ENCODE measurements at places on chromosomes 2 and 18.

DNA sequence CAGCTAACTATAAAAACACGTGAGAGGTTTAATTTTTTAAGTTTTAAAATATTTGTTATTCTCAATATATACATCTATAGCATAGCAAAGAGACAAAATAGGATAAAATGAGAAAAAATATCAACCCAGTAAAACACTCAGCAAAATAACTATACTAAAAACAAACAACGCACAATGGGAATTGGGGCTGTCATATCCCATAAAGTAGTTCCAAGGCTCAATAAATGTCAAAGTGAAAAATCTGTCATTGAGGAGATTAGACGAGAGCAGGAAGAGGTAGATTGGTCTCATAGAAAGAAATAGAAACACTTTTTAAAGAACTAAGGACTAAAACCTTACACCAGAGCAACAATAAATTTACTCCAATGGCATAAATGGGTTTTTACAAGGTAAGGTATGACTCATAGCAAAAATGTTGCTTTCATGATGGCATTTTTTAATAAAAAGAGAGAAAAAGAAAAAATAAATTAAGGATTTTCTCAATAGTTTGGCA is 153.7 kb downstream of the EVA1A start:
- no peak for DNase-seq

GRCh38 chr2:64035072-64035942 is 16.1 kb upstream of the VPS54 start:
- DNase-seq = no peak

DNA sequence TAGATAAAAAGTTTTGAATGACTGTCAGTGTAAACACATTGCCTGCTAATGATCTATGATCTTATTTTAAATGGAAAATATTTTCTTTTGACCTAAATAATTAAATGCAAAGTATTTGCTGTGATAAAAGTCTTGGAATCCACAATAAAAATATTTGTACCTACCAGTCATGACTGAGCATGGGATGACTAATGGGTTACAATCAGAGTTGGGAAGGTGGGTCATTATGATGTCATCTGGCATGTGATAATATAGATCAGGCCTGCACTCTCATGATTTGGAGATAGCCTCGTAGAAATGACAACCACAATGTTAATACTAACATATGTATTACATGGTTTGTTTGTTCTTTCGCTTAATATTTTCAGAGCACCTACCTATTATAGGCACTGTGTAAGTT is 848.8 kb upstream of the KLHL29 start:
- DNase-seq = no peak

DNA sequence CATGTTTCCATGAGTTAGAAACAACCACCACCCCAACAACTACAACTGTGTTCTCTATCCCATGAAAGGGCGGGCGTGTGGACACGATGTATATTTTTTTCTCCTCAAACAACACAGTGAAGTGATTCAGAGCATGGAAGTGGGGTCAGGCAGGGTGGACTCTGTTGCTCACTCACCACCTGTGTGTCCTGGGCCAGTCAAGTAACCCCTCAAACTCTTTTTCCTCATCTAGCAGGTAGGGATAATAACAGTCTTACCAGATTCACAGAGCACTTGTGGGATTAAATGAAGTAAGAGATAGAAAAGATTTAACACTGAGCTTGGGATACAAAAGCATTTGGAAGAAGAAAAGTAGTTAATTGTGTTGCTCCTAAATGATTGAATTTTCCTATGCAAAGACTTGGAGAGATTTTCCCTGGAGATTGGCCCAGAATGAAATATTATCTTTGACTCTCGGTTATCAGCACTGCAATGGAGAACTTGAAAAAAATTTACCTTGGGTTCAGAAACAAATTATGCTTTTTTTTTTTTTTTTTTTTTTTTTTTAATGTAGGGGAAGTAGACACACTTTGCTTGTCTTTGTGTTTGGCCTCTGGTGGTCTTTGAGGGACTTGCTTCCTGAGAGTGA is 161.9 kb upstream of the EPAS1 start:
- DNase-seq = no peak

- DNase-seq = no peak
These were observed 84.2 kb upstream of the ID2 start for GRCh38 chr2:8597559-8598225.

GRCh38 chr2:45257820-45258219 is 248.6 kb upstream of the SIX2 start:
- no peak for DNase-seq

GRCh38 chr2:235752846-235753245 is 259.0 kb downstream of the AGAP1 start:
- no peak for DNase-seq

DNA sequence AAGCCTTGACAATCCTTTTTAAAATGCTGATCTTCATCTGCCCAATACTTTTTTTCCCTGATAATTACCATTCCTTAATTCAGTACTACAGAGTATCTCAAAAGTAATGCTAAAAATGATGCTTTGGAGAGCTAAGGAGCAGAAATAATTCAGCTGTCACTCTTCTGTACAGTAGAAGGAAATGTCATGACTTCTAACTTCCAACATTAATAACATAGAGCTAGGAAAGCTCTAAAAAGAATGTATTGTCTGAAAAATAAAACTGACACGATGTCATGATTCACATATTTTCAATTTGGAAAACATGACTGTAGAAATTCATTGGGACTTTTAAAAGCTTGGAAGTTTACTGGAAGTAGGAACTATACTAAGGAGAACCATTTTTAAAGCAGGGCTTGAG is 212.3 kb downstream of the GULP1 start:
- DNase-seq = no peak

DNA sequence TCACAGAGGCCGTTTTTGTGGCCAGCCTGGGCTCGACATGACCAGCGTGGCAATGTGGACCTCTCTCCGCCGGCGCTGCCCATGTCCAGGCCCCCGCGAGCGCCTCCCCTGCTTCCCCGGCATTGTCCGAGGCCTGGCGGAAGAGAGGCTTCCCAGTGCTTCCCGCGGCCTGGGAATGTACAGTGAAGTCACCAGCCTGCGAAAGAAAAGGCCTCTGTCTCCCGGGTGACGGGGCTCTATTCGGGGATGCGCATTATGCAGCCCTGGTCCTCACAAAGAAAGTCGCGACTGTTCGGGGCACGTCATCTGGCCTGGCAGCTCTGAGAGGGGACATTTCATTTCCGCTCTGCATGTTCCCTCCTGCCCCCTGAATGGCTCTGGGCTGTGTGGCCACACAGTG is 109.2 kb upstream of the AGAP1 start:
- DNase-seq = no peak

GRCh38 chr2:84716564-84716963 is 164.3 kb downstream of the TRABD2A start:
- DNase-seq = no peak

Measured in left kidney (tissue), 8 donors.